ENCODE measurements at places on chromosomes 6 and 20.

DNA sequence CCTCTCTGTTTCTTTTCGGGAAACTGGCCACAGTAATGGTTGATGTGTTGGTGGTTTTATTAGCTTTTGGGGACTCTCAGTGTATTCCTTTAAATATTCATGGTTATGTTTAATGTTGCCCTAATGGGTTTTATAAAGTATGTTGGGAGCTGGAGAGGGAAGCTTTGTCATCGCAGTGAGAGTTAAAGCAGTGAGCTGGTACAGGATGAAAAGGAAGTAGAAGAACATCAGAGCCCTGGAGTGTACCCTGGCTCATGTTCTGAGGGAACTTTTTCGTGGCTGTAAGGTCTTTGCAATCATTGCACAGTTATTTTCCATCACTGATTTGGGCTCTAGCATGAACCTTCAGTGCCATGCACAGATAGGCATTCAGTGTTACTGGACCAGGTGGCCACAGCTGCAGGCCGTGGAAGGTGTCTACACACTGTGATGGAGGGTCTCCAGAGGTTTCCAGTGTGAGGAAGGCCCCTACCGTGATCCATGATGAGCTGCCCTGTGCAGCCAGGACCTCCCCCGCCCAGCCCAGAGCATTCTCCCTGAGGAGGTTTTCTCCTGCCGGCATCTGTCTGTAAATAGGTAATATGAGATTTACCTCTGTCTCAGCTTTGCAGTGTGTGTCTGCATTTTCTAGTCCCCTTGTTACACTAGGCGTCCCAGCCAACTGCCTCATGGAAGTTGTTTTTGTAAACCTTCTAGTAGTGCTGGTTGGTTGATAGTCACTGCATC is 22.4 kb upstream of the TMEM217 start:
- DNase-seq = no peak

DNA sequence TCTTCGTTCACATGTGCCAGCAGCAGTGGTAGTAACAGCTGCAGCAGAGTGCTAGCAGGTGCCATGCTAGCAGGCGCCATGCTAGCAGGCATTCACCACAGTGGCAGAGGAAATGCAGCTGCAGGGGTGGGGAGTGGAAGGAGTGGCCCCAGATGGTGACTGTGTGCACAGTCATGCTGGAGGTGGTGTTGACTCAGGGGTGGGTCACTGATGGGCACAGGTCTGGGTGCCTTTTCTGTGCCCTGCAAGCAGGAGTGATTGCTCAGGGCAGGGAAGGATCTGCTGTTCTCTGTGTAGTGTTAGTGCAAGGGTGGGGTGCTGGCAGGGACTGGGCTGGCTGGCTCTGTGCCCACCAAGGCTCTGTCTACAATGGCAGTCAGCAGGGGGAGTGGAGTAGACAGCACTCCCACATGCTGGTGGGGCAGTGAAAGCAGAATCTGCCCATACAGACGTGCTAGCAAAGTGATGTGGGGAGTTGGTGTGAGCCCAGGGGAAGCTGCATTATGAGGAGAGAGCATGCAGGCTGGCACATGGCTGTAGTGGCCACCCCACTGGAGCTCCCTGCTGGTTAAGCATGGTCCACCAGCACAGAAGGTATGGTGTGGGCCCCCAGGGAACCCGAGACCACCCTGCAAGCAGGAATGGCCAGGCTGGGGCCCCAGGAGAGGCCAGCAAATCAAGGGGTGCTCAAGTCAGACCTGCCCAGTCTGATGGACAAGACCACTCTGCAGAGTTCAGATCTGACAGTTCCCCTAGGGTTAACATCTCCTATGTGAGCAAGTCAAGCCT is 11.4 kb upstream of the TSPYL4 start:
- peak; percentile 27 for DNase-seq

- DNase-seq = no peak
Measured at GRCh38 chr6:89547281-89547680, 91.3 kb downstream of the LYRM2 start.

- DNase-seq = no peak
Measured at GRCh38 chr20:12894089-12894488, 114.7 kb upstream of the SPTLC3 start.

- no peak for DNase-seq
Measured at GRCh38 chr6:133040094-133040802, 200.9 kb upstream of the EYA4 start.

DNA sequence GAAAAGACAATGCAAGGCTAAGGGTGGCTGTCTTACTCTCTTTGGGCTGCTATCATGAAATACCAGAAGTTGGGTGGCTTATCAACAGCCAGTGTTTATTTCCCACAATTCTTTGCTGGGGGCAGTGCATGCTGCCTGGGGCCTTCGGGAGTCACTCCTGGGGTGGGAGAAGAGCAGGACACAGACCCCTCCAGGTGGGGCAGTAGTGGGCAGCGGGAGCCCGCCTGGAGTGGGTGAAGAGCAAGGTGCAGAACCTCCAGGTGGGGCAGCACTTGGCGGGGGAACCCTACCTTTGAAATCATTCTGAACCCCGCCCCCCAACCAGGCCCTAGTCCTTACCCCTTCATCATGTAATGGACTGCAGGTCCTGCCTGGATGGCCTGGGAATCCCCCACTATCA is 69.6 kb upstream of the THBS2 start:
- DNase-seq = no peak

- no peak for DNase-seq
Measured at GRCh38 chr20:50911716-50912115, 19.5 kb downstream of the ADNP start.

GRCh38 chr6:106546261-106546690 is 83.0 kb downstream of the RTN4IP1 start:
- DNase-seq = no peak

GRCh38 chr6:166989427-166990032 is 9.7 kb upstream of the CEP43 start:
- peak; percentile 31 for DNase-seq

GRCh38 chr20:50877232-50877743 is 53.9 kb downstream of the ADNP start:
- no peak for DNase-seq

DNA sequence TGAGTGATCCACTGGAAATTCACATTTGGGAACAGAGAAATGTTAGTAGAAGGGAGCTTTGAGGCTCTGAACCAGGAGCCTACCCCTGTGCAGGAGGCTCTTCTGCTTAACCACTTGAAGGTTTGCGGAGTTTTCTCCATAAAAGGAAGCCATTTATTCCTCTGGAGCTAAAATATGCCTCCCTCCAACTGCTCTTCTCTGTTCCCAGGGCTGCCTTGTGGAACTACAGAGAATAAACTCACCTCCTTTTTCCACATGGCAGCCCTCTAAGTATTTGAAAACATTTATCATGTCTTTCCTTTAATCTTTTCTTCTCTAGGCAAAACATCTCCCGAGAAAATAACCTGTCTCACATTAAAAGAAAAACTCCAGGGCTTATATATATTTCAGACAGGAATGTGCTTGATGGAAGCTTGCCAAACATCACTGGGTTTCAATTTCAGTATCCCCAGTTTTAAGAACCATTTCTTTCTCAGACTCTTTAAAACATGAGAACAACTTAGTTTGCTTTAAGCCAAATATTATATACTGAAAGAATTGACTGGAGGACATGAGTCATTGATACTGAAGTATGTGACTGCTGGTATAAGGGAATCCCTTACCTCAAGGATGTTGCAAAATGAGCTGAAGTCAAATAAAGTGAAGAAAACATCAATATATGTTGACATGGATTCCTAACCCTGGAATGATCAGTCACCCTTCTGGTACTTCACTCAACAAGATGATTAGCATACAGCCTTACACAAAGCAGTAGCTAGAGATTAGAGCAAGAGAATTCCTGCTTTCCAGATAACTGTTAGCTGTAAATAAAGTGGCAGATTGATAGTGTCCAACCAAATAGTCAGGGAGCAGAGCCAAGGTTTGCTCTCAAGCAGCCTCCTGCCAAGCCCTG is 74.0 kb downstream of the ZBTB2 start:
- no peak for DNase-seq

GRCh38 chr6:170290296-170291128 is at the start of gene DLL1:
DLL1 (minus strand) TSS chr6:170291078; CDS start chr6:170290139, 939 bp downstream.
- peak; percentile 67 for DNase-seq

GRCh38 chr6:84645000-84645399 is 119.4 kb downstream of the TBX18 start:
- no peak for DNase-seq

DNA sequence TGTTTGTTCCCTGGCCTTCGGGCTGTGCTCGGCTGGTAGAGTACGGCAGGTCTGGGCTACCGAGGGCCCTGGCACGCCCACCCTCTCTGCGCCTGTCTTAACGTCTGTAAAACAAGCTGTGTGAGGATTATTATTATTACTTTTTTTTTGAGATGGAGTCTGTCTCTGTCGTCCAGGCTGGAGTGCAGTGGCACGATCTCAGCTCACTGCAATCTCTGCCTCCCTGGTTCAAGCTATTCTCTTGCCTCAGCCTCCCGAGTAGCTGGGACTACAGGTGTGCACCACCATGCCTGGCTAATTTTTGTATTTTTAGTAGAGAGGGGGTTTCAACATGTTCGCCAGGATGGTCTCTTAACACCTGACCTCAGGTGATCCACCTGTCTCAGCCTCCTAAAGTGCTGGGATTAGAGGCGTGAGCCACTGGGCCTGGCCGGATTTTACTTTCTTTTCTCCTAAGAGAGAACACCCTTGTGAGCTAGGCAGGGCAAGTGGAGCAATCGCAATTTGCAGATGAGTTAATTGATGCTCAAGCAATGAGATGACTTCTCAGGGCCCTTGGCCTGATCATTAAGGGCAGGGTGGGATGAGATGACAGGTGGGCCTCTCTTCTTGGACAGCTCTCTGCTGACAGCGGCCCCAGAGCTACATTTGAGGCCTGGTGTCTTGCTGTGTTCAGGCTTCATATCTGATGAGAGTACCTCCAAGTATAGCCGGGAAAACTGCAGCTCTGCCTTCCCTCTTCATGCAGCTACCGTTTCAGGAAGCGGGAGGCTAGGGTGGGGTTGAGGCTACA is 859 bp upstream of the SMIM29 start:
- DNase-seq = no peak

- no peak for DNase-seq
Measured at GRCh38 chr6:45388328-45388727, 10.6 kb upstream of the SUPT3H start.

GRCh38 chr20:58352468-58352867 is 36.6 kb upstream of the VAPB start:
- no peak for DNase-seq

DNA sequence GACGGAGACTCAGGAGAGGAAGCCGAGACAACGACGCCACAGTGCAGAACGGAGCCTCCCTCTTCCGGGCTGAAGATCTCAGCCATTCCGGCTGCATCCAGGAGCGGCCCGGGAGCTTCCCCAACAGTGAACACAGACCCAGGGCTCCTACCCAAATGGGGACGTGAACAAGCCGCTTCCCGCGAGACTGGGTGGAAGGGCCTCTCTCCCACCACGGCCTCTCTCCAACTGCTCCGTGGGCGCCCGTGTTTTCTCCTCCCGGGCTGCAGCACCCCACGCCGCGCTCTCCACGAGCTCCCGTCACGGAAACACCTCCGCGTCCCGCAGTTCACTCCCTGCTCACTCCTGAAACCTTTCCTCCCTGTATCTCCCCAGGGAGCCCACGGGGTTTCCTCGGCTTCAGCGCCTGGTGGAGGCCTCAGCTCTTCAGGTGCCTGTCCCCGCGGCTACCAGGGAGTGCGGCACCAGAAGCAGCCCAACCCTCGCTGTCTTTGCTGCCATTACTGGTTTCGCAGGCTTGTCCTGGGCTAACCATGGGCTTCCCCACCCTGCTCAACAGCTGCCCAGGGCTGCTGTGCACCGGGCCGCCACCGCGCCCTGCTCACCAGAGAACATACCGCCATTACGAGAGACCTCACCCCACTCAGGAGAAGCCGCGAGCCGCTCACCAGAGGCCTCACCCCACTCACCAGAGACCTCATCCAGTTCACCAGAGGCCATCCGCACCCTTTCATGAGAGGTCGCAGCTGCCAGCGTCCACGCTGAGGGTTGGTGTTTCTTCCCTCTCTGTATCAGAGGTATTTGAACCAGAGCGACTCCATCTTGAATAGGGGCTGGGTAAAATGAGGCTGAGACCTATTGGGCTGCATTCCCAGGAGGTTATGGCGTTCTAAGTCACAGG is 922.8 kb downstream of the QKI start:
- no peak for DNase-seq

DNA sequence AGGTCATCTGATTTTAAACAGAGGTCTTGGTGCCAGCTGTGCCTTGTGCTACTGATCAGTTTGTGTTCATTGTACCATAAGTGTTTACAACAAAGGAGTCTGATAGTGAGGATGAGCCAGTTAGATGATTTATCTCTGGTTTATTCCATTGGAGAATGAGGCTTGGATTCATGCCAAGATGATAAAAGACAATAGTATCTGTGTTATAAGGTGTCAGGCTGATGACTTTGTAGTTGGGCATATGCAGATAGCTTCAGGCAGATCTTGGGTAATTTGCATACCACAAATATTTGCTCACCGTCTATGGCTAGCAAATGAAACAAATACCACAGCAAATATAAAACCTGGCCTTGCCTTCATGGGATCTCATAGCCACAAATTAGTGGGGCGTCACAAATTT is 43.3 kb upstream of the PHACTR2 start:
- no peak for DNase-seq

GRCh38 chr6:6494677-6495076 is 93.8 kb upstream of the LY86 start:
- peak; percentile 46 for DNase-seq

Data from femur (tissue), 1 donor.